ENCODE measurements at places on chromosomes 13 and 19.
A peak's percentile ranks its signal among the peaks of the same experiment; 100 is the strongest.

DNA sequence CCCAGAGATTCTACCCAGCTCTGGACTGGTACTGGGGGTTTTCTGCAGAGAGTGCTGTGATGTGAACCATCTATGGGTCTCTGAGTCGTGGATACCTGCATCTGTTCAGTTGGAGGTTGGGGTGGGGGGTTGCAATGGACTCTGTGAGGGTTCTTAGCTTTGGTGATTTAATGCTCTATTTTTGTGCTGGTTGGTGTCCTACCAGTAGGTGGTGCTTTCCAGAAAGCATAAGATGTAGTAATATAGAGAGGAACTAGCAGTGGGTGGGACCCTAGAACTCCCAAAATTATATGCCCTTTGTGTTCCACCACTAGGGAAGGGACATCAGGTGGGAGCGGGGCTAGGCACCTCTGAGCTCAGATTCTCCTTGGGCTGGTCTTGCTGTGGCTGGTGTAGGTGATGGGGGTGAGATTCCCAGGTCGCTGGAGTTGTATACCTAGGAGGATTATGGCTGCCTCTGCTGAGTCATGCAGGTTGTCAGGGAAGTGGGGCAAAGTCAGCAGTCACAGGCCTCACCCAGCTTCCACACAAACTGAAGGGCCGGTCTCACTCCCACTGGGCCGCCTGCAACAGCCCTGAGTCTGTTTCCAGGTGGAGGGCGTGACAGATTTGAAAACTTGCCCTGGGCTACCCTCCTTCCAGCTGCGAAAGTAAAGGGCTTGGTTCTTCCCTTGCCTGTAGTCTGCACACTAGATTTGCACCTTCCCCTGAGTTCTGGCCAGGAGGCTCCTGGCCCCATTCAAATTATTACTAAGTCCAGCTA is 573.0 kb upstream of the SLITRK1 start:
- DNase-seq: no peak

DNA sequence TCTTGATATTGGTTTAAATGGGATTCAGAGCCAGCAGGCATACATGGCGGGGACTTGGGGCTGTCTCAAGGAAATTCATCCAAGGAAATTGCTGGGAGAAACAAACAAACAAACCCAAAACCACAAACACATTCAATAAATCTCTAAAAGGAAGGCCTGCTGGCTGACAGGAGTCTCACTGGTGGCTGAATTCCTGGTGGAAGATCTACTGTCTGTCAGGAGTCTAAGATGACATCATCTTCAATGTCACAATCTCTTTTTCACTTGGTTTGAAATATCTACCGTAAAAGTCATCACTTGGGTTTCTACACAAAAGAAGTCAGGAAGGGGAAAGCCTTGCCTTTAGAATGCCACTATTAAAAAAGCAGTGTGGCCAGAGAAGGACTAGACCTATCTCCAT is 87.9 kb downstream of the KLF5 start:
- DNase-seq: peak; percentile 31

GRCh38 chr19:35955881-35956634 is 19.9 kb downstream of the LRFN3 start:
- no peak for DNase-seq

- DNase-seq: no peak
Observed at GRCh38 chr19:49881672-49882394, 4.3 kb downstream of the TBC1D17 start.

GRCh38 chr13:21999666-22000065 is 328.8 kb downstream of the FGF9 start:
- DNase-seq: no peak

DNA sequence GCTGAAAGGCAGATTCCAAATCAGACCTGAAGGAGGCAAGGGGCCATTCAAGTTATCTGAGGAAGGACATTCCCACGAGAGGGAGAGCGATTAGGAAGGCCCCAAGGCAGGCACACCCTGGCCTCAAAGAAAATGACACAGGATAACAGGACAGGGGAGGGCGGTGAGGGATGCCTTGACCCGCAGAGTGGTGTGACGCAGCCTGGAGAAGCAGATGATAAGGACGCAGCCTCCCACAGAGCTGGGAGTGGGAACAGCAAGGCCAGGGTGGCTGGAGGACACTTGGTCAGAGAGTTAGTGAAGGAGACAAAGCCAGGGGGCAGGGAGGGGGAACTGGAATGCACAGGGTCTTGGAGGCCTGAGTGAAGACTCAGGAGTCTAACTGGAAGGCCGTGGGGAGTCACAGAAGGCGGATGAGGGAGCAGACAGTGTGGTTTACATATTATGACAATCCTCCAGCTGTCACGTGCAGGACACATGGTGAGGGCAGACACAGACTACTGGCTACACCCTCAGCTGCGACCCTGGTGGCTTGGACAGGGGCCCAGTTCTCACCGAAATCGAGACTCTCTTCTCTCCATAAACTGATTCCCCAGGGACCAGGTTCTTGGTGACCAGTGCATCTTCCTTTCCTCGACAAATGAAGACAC is 5.8 kb upstream of the DYRK1B start:
- DNase-seq: no peak

DNA sequence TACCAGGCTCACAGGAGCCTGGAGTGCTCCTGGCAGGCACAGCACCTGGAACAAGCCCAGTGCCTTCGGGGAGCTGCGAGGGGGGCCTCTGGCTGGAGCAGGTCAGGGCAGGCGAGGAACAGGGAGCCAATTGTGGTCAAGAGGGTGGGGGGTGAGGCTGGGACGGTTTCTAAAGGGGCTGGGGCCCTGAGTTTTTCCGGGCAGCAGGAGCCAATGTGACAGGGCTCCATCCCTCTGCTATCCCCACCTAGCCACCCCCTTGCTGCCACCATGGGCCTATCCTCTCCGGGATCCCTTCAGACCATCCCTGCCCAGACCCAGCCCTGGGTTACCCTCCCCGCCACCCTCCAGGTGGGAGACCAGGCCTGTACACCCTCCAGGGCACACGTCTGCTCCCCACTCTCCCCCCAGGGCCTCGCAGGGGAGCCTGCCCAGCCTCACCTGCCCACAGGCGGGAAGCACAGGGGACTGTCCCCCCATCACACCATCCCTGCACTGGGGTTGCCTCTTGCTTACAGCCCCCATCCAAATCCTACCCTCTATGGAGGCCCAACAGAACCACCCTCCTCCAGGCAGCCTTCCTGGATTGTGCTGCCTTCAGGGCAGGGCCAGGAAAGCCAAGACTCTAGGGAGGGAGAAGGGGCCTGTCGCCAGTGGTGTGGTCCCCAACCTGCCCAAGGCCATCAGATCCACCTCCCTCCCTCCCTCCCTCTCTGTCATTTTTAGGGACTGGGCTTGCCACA is 121.0 kb downstream of the URI1 start:
- DNase-seq: no peak

DNA sequence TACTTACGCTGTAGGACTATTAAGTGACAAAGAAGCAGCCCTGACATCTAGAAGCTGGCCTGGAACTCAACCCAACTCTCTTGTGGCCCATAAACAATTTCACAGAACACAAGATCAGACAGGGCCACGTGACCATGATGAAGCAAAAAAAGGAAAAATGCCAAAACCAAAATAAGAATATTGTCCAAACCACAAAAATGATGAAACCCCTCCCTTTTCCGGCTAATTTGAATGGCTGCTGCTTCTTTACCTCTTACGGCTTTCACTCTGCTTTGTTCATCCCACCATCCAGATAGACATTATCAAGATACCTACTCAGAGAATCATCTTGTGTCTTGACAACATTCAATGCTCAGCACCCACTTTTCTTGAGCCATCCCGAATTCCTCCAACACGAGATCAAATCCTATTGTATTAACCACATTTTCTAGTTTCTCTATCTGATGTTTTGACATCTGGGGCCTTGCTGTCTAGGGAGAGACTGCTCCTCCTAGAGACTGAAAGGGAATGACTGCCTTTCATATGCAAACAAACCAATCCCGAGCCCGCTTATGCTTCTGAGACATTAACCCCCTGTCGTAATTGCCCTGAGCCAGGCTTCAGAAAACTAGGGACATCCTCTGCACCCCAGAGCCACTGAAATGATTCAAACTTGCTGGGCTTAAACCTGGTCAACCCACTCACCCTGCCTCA is 186.3 kb downstream of the TDRD3 start:
- DNase-seq: peak; percentile 70

DNA sequence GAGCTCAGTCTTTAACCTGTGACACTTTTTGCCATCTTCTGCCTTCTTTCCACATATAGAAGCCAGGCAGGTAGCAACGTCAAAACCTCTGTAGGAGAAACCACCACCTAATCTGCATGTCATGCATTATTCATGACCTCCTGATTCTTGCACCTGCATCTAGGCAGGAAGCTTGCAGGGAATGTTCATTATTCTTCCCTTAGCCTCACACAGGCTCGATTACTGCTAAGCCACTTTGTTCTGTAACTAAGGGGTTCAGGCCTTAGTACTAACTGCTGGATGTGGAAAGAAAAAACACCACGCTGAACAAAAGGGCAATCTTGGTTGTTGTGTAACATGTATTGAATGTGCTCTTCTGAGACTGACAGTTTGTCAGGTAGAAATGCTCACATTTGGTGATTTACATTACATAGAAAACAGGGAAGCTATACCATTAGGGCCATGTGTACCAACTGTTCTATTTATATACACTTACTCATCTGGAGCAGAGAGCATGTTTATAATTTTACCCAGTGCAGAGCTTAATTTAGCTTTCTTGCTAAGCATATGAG is 366.9 kb downstream of the KLF12 start:
- DNase-seq: peak; percentile 41

GRCh38 chr13:44758630-44759383 is 182.7 kb upstream of the TSC22D1 start:
- peak; percentile 81 for DNase-seq

DNA sequence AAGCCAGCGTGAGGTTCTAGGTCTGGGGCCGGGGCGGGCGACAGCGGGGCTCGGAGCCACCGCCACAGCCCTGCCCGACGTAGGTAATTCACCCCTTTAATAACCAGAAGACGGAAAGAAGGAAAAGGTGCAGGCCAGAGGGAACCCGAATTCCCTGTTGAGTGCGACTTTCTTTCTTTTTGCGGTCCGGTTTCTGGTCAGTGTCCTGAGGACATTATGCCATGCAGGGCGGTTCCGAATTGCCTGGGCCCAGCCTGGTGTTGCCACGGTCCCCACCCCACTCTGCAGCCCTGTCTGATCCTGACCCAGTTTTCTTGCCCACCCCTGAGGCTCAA is 18.4 kb upstream of the TFDP1 start:
- no peak for DNase-seq

GRCh38 chr13:80858131-80858530 is 517.2 kb upstream of the SPRY2 start:
- DNase-seq: no peak

GRCh38 chr13:27132538-27132937 is 39.1 kb downstream of the USP12 start:
- no peak for DNase-seq

DNA sequence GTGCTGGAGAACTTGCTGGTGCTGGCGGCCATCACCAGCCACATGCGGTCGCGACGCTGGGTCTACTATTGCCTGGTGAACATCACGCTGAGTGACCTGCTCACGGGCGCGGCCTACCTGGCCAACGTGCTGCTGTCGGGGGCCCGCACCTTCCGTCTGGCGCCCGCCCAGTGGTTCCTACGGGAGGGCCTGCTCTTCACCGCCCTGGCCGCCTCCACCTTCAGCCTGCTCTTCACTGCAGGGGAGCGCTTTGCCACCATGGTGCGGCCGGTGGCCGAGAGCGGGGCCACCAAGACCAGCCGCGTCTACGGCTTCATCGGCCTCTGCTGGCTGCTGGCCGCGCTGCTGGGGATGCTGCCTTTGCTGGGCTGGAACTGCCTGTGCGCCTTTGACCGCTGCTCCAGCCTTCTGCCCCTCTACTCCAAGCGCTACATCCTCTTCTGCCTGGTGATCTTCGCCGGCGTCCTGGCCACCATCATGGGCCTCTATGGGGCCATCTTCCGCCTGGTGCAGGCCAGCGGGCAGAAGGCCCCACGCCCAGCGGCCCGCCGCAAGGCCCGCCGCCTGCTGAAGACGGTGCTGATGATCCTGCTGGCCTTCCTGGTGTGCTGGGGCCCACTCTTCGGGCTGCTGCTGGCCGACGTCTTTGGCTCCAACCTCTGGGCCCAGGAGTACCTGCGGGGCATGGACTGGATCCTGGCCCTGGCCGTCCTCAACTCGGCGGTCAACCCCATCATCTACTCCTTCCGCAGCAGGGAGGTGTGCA is 587 bp downstream of the S1PR4 start:
- no peak for DNase-seq

DNA sequence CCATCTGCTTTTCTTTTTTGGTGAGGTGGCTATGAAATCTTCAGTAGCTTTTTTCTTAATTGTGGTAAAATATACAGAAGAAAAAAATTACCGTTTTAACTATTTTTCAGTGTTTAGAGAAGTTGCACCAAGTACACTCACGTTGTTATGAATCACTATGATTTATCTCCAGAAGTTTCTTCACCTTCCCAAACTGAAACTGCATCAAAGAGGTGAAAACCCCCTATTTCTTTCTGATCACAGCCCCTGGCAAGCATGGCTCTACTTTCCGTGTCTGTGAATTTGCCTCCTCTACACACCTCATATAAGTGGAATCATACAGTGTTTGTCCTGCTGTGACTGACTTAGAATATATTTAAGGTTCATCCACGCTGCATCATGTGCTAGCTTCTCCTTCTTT is 15.6 kb upstream of the SIGLEC10 start:
- DNase-seq: no peak

- DNase-seq: no peak
Observed at GRCh38 chr13:51564671-51565070, 19.6 kb upstream of the WDFY2 start.

- no peak for DNase-seq
Observed at GRCh38 chr13:24516919-24517318, 4.3 kb upstream of the PARP4 start.

- DNase-seq: no peak
Observed at GRCh38 chr13:98892821-98893220, 85.0 kb downstream of the DOCK9 start.

GRCh38 chr19:16611121-16611520 is 16.9 kb downstream of the MED26 start:
- no peak for DNase-seq

- DNase-seq: peak; percentile 94
Observed at GRCh38 chr13:106376401-106377112, 158.9 kb downstream of the EFNB2 start.

- no peak for DNase-seq
Observed at GRCh38 chr13:50158385-50159165, 143.3 kb downstream of the KCNRG start.

DNA sequence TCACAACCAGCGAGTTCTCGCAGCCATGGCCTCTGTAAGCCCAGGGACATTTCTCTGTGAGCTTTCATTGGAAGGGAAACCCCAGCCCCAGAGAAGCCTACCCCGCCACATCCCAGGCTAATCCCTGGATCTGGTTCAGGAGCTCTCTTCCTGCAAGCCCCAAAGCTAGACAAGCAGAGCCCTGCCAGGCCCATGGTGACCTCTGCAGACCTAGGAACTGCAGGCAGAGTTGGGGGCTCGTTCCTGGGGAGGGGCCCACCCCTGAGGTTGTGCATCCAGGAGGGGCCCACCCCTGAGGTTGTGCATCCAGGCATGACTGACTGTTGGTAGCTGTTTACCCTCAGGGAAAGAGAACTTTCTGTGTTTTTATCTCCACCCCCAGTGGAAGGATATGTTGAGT is 21.7 kb downstream of the KCTD15 start:
- DNase-seq: no peak

GRCh38 chr19:38838986-38839761 is 7.6 kb upstream of the ECH1 start:
- DNase-seq: no peak

- no peak for DNase-seq
Observed at GRCh38 chr19:17370026-17370587, 7.0 kb downstream of the PLVAP start.

- DNase-seq: no peak
Observed at GRCh38 chr13:74056801-74057542, 77.2 kb downstream of the KLF12 start.
